Stimulated activated CD4-positive, alpha-beta T cell treated with anti-CD3 and anti-CD28 coated beads, Interleukin-1b, Interleukin-23, amount 100 ng/mL, for 24 hours (primary cell): ENCODE measurements at places on chromosomes 12 and 14.
A peak's percentile ranks its signal among the peaks of the same experiment; 100 is the strongest.

GRCh38 chr14:68379510-68380328 is 413.1 kb downstream of the ZFP36L1 start:
- no peak for DNase-seq

- DNase-seq = no peak
Measured at GRCh38 chr12:92759634-92760268, 57.0 kb downstream of the PLEKHG7 start.

DNA sequence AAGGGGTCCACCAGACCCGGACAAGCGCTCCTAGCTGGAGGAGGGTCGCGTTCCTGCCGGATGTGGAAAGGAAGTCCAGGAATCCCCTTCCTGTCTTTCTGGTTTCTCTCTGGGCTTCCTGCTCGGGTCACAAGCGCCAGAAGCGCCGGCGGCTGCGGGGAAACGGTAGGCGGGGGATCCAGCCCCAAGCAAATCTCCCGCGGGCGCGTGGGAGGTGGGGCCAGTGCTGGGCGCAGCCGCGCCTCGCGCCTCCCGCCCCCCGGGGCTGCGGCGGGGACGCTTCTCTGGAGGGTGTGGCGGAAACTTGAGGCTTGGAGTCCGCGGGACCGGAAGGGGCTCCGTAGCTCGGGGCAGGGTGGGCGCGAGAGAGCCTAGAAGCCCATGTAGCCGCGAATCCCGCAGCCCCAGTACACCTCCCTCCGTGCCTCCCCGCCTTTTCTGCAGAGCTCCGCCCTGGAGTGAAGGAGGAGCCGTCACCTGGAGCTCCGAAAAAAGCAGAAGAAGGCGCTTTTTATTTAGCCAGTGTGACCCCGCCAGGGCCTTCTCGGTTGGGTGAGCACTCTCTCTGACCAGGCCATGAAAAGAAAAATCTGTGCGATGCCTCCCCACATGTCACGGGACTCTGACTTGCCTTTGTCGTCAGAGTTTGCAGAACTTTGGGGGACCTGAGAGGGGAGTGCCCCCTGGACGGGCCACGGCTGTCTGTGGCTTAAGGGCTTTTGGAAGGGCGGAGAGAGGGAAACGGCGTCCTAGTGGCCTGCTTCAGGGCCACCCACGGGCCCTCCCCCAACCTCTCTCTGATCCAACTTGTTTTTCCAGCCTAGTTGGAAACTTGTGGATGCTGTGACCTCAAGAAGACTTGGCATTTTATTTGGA is 21.4 kb upstream of the CLEC2D start:
- peak; percentile 91 for DNase-seq

GRCh38 chr12:132263061-132263360 is 66.4 kb downstream of the GALNT9 start:
- DNase-seq = no peak

DNA sequence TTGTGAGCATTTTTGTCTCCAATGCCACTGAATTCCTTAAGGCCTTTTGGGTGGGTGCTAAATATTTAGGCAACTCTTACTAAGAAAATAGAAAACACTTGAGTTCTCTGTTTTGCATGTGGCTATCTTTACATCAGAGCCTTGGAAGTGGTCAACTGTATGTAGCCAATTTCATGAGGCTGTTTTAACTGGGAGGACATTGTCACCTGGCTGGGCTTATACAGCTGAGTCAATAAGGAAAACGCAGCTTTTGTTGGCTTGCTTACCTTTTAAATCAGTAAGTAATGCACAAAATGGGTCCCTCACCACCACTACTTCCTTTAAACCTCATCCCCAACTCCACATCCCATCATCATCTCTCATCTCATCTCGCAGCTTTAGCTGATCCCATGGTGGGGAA is 194.3 kb downstream of the RGS6 start:
- no peak for DNase-seq

DNA sequence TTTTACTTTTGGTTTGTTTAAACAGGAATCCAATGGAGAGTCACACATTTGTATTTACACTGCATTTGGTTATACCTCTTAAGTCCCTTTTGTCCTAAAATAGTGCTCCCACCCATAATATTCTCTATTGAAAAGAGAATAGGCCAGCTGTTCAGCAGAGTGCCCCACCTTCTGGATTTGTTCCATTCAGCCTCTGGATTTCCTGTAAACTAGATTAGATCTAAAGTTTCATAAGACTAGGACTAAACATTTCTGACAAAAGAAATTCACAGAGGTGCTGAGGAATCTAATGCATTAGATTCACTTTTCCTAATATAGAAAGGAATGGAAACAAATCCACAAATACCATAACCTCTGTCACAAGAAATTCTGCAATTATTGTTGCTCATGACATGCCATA is 38.1 kb downstream of the GCH1 start:
- DNase-seq = no peak

DNA sequence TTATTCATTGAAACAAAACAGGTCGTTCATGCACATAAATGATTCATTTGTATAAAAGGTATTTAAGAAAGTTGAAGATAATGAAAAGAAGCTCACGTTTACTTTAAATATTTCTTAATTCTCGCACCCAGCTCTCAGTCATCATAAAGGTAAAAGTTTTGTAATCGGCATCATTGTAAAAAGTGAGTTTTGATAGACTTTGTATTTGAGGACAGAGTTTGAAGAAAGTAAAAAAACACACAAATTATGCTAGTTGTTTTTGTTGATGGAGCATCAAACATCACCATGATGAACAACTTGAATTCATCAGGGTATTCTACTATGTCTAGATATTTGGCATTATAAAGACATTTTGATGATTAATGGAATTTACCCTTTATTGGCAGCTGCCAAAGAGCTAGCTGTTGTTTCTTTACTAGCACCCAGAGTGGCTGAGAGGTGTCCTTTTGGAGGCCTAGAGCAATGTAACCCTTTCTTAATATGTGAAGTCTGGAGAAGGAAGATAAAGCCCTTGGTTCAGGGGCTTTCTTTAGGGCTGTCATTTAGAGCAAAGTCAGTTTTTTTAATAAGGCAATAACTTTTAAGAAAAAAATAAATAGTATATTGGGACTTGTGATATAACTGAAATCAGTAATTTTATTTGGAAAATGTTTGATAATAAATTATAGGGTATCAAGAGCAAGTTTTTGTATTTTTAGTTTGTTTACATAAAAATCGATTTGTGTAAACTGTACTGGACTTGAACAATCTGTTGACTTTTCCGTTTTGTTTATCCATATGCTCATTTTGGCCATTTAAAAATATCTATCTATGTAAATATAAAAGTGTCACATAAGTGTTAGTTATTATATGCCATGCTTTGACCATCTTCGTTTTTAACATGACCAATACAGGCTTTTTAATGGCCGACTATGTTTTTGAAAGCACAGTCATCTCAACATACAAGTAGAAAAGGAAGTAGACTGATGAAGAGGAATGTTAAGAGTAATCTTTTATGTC is 7.4 kb downstream of the GLRX5 start:
- DNase-seq = no peak

DNA sequence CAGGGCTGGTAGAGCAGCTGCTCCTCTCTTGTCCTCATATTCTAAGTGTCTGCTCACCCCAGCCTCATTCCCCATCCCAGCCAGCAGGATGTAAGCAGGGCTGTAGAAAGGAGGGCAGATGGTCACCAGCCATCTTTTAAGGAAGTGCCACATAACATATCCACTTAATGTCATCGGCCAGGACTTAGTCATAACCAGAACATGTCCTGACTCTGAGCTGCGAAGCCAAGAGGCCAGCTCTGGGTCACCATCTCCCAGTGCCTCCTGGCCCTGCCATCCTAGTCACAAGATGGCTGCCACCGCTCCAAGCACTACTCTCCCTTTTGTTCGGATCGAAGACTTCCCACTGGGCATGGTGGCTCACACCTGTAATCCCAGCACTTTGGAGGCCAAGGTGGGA is 123.9 kb downstream of the PLXNC1 start:
- DNase-seq = no peak

DNA sequence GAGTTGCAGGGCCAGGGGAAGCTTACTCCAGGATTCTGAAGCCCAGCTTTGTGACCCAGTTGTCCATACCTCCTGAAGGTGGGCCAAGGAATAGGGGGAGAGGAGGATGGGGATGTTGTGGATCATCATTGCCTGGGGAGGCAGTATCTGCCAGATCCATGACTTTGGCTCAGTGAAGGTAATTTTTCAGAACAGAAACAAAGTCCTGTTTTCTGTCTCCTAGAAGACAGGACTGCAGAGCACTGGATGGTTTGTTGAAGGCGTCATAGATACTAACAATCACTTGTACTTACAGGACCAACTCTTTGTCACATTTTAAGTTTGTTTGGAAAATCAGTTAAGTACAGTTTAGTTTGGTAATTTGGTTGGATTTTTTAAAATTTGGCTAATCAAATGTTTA is 38.4 kb downstream of the ANO6 start:
- DNase-seq = no peak

DNA sequence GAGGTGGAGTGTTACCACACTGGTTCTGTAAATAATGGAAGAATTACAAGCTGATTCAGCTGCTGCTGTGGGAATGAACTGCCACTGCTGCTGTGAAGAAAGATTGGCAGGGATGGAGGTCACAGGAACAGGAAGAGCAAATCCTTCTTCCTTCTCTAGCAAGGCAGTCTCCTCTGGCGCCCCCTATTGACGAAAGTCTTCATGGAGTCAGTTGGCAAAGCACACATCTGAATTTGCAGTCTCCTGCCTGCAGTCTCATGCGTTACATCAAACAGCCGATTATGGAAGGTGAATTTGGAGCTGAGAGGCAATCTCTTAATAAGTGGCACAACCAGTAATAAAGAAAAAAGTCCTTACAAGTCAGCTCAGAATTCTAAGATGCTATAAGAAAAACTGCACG is 106.0 kb upstream of the TMTC1 start:
- DNase-seq = no peak

DNA sequence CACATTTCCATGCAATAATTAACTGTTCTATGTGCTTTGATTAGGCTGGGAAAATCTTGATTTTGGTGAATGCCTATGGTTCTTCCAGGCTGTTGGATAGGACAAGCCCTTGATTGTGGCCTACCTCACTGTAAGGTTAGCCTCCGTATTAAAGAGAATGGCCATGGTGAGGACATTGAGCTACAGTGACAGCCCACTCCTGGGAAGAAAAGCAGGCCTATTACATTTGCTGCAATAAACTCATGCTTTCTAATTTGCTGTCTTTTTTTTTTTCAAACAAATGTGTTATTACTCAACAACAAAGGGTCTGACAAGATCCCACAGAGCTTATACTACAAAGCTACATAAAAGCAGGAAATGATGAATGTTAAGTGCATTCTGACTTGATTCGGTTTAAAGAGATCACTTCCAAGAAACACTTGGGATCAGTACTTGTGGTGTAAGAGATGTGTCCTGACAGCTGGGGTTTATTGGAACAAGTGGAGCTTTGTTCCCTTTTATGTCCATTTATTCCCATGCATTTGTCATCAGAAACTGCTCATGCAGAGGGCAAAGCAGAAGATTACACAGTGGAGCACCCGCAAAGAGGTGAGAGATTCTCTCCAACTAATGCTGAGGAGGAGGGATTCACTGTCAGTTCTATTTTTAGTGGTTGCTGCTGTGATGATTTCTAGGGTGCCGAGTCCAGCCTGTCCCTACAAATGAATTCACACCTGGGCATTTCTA is 29.1 kb upstream of the KCNK10 start:
- no peak for DNase-seq

- DNase-seq = no peak
Measured at GRCh38 chr14:53260928-53261327, 107.8 kb upstream of the DDHD1 start.

DNA sequence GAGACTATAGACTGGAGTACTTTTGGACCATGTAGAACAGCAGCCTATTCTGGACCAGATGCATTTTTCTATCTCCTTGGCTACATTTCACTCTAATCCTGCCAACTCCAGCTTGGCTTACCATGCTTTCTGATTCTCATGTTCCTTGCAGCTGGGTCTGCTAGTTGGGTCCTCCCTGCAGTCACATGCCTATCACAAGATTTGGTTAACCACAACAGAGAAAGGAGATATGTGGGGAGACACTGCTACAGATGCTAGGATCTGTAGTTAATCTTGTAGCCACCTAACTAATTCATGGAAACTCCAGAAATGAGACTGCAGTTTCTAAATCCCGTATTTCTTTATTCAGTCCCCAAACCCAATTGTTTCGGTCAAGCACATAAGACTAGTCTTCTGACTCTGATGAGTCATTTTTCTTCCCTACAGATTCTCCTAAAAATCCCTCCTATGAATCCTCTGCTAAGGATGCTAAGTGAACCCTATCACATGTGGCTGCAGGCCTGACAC is 410.6 kb downstream of the DAD1 start:
- DNase-seq = no peak

- DNase-seq = no peak
Measured at GRCh38 chr12:3795066-3795465, 42.2 kb upstream of the CRACR2A start.

DNA sequence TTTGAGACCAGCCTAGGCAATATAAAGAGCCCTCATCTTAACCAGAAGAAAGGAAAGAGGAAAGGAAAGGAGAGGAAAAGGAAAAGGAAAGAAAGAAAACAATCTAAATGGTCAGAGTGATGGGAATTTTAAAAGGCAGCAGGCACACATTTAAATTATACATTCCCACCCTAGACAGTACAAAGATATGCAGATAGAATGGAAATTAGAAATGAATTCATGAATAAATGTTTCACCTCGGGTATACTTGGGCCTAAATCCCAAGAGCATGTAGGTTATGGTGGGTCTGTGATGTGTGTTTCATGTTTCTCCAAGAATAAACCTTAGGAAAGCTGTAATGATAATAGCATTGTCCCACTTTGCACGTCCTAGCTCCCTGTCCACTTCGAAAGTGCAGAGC is 104.6 kb upstream of the SLCO1C1 start:
- no peak for DNase-seq

GRCh38 chr12:18975933-18976332 is 153.6 kb upstream of the PLEKHA5 start:
- DNase-seq = no peak

DNA sequence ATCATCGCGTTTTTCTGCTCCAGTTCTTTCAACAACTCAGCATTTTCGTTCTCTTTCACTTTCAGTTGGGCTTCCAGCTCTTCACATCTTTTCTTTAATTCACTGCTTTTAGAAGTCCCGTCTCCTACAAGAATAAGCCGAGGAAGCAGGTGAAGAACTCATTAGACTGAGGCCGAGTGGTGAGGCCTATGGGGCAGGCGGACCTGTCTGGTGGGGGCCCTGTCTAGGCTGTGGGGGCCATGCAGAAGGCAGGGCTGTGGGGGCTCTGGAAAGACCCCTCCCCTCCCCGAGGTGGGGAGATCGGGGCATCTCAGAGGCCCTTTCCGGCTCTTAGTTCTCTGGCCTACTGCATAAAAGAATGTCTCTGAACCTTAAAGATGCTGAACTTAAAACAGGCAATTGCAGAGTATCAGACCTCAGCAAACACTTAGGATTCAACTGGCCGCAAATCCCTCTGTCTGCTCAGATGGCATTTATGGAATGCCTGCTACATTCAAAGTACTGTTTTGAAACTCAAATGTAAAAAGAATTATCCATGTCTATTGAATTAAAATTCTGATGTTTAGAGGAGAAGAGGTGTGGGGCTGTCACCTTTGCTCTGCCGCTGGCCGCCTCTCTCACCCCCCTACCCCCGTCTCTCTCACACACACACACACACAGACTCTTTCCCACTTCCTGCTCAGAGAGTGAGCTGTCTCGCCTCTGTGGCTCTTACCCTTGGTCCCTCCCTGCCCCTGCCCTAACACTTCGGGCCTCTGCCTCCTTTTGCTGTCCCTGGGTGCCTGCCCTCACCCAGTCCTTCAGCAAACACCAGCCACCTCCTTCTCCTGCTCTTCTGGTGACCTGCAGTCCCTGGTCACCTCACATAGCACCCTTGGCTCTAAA is 34.7 kb downstream of the CCDC92 start:
- DNase-seq = no peak

- DNase-seq = no peak
Measured at GRCh38 chr14:90778571-90779255, 37.5 kb downstream of the TTC7B start.

- DNase-seq = no peak
Measured at GRCh38 chr12:2691345-2692071, 103.3 kb upstream of the FKBP4 start.
